ENCODE measurements at places on chromosomes 2 and 18.

GRCh38 chr18:58769321-58769720 lies 95.4 kb upstream of the ZNF532 start:
- no peak for DNase-seq

DNA sequence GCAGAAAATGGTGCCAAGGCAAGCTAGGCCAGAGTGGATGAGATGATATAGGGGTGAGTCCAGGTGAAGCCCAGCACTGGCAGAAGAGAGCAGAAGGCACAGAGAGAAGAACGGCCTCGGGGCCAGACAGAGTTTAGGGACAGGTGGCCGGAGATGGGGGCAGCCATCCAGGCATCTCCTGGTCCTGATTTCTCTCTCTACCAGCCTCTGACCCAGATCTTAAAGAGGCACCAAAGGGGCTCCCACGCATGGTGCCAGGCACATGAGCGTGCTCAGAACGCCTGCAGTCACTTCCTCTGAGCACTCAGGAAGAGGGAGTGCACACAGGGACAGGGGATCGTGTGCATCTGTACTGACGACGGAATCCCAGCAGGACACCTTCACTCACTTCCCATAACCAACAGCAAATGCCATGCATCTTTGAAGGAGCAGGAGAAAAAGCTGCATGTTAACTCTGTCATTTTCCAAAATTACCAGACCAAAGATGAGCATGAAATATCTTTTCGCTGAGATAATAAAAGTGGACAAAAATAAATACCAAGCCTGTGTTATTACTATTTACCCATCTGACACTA lies 427.8 kb upstream of the MYT1L start:
- no peak for DNase-seq

DNA sequence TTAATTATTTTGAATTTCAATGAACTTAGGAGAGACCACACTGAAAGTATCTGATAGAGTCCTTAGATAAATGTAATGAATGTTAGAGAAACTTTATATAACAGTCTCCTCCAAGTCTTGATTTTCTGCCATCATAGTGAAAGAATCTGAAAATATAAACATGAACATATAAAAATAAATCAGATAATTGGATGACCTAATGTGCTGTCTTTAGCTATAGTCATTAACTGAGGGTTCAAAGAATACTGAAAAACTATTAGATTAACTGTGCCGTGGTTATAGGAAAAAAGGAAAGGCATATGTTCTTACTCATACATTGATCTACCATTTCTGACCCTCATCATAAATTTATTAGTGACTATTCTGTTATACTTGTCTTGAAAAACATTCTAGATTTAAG lies 47.0 kb upstream of the SPAG16 start:
- no peak for DNase-seq

DNA sequence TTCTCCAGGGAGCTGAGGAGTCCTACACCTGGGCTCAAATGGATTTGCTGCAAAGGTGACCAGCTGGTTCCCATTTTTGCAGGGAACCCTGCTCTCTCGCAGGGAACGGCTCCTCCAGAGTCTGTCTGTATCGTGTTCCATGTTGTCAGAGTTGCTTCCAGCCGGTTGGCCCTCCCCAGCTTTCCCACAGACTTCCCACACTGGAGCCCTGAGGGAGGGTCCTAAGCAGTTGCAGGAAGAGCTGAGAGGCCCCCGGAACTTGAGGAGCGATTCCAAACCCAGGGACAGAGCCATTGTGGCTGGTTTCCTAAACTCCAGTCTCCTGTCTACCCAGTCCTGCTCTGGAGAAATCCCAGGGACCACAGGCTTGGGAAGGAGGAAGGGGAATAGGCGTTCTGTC lies 121.7 kb upstream of the PPP1CB start:
- no peak for DNase-seq

DNA sequence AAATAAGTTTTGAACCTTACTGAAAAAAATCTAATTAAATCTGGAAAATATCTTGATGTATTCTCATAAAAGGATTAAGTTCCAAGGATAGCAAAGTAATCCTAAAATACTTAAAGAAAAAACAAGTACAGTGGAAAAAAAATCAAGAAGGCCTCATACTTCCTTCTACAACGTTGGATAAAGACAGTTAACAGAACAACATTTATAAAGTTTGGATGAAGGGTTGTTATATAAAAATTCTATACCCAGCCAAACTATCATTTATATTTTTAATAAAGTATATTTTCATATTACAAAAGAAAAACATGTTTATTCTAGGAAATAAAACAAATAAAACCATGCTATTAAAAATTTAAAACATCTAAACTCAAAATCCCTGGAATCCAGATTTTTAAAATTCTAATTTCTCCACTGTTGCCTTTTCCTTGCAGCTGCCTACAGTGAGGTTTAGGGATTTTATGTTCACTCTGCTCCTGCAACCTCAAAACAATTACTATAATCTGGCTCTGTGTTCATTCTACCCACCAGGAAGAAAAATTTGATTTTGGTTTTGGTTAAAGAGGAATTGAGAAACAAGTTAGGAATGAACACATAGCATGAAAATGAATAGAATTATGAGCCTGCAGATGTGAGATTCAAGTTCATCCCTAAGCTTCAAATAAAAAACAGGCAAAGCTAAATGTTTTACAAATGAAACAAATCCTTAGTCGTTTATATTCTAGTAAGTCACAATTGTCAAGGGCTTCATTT lies 142.8 kb downstream of the LPIN1 start:
- DNase-seq = no peak

- DNase-seq = peak; percentile 64
These were observed 134.7 kb downstream of the UBR3 start for GRCh38 chr2:169961911-169962310.

DNA sequence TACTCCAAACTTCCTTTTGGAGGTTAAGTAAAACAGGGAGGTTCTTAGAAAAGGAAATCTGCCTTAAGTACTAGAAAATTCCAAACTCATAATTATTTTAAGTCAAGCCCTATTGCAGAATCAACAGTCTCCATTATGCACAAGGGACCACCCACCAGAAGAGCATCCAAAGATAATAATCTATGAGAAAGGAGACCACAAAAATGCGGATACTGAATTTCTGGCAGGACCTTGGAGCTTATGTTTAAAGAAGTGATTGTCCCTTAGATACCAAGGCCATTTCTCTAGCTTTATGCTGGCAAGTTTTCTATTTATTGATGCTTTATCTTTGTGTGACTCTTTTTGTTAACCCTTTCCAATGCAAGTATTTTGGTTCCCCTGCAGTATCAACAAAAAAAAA lies 404.0 kb upstream of the MMADHC start:
- no peak for DNase-seq

GRCh38 chr2:53576166-53576565 lies 191.4 kb upstream of the CHAC2 start:
- no peak for DNase-seq

DNA sequence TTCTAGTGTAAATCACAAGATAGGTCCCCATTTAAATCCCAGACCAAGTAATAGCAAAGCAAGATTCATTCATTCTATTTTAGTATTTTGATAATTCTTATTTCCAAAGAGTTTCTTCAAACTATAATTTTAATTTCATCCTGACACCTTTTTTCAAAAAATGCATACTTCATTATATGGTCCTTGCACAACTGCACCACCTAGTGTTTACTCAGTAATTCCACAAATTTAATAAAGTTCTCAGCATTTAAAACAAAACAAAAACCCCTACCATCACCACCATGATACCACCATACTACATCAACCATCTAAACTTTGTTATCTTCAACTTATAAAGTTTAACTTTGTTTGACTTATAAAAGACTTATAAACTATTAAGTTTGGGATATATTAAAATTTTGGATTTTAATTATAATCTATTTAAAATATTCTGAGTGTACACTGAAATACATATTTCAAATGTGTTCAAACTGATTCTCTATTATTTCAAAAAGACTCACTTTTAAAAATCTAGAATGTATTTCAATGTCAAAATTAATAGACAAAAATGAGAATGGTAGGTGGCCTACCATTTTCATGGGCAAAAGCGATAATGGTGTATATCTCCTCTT lies 44.2 kb downstream of the WDPCP start:
- no peak for DNase-seq

- no peak for DNase-seq
These were observed 81.8 kb downstream of the TNS1 start for GRCh38 chr2:217920879-217921603.

- no peak for DNase-seq
These were observed 22.7 kb downstream of the RUFY4 start for GRCh38 chr2:218091746-218092145.

- no peak for DNase-seq
These were observed 741.3 kb upstream of the RAB6C start for GRCh38 chr2:129237966-129238725.

- no peak for DNase-seq
These were observed 33.4 kb downstream of the TRABD2A start for GRCh38 chr2:84847326-84848050.

DNA sequence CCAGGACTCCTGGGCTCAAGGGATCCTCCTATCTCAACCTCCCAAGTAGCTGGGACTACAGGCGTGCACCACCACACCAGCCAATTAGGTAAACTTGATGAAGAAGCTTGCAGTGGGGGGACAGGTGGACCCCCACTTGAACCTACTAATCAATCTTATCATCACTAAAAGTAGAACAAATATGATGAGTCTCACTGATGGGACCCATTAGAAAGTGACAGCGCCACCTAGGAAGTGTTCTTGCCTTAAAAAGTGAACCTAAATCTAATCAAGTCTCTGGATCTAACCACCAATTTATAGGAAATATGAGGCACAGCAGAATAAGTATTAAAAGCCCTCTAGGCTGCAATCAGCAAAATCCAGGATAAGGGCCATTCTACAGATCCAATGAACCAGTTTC lies 79.2 kb downstream of the BIN1 start:
- no peak for DNase-seq

- no peak for DNase-seq
These were observed 16.9 kb downstream of the QPCT start for GRCh38 chr2:37361216-37361815.

DNA sequence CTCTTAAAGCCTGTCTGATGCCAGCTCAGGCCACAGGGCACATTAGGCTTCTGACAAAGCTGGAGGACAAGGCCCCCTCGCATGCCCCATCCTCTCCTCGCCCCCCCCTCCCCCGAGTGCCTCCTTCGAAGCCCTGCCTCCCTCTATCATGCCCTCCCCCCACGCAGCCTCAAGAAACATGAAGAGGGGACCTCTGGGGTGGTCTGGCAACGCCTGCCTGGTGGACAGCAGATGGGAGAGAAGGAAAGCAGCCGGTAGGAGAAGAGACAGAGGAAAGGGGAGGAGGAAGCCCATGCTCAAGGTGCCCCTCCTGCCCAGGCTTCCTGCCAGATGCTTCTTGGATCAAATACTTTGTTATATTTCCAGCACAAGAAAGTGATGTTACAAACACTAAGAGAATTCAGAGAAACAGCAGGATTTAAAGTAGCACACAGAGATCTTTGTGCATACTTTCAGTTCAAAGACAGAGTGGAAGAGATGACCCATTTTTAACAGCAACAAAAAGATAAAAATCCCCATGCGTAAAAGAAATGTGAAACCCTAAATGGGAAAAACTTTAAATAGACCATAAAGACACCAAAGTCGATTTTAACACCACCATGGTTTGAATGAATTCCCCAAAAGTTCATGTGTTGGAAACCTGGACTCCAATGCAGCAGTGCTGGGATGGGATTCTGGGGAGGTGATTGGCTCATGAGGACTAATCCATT lies 19.0 kb downstream of the BOK start:
- no peak for DNase-seq

GRCh38 chr2:174666845-174667244 lies 69.2 kb upstream of the WIPF1 start:
- DNase-seq = no peak

DNA sequence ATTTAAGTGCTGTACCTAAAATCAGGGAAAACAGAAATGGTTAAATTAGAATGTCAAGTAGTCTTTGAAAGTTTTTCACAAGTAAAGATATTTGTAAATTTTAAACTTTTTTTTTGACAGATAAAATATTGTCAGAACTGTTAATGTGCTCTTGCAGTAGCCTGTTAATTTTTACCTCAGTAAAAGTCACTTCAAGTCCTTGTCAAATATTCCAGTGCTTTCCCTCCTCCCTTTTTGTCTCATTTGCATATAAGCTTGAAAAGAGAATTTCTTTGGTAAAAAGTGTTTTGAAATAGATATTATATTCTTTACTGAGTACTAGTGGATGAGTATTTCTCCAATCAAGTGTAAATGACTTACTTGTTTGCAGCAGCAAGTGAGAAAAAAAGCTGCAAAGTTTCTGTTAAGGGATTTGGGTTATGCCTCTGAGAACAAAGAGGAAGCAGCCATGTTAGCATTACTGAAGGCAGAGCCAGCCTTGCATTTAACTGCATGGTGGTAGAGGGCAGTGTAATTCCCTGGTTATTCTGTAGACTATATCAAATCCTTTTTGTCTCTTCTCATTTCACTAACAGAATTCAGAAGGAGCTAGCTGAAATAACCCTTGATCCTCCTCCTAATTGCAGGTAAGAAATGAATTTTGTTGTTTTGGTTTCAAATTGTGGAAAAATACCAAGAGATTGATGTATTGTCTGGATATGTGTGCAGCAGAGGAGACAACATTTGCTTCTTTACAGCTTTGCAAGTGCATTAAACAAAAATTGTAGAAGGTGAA lies 3.2 kb downstream of the UBE2E3 start:
- no peak for DNase-seq

DNA sequence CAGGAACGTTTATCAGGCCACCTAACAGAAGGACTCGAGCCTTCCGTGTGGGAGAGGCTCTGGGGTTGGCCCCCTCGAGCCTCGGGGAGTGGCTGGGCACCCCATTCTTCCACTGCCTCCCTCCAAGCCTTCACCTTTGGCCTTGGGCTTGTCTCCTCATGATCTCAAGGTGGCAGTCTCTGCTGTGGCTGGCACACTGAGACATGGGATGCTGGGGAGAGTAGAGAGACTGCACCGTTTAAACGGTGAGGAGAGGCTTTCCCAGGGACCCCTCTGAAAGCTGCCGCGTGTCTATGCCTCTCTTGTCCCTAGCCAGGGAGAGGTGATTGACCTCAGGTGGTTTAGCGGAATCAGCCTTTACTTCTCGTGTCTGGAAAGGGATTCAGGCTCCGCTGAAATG lies 71.0 kb downstream of the DCDC2C start:
- DNase-seq = no peak

GRCh38 chr2:172374318-172375240 lies 52.8 kb upstream of the ITGA6 start:
- DNase-seq = no peak

DNA sequence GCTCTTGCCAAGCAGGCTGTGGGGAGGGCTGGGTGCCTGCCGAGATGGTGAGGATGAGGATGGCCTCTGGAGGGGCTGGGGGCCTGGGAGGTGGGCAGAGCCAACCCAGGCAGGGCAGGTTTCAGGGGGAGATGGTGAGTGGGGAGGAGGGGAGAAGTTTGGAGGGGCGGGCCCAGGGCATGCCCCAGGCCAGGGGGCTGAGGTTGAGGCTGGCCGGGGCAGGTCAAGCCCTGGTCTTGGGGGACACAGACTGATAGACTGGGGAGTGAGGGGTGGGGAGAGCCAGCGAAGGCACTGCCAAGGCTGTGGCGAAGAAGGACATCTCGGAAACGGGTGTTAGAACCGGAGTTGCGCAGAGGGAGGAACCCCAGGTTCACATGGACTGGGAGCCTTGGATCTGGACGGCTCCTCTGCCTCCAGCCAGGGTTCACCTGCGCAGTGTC lies 12.6 kb downstream of the CAPN10 start:
- no peak for DNase-seq
